Upper lobe of left lung (tissue), 6 donors: ENCODE measurements at places on chromosomes 12 and 14.

- no peak for DNase-seq
These were observed 44.7 kb downstream of the TCHP start for GRCh38 chr12:109944561-109945359.

GRCh38 chr14:66288511-66288910 lies 197.7 kb upstream of the CCDC196 start:
- no peak for DNase-seq

GRCh38 chr12:100932571-100932970 lies 138.0 kb downstream of the ANO4 start:
- DNase-seq, result no peak

DNA sequence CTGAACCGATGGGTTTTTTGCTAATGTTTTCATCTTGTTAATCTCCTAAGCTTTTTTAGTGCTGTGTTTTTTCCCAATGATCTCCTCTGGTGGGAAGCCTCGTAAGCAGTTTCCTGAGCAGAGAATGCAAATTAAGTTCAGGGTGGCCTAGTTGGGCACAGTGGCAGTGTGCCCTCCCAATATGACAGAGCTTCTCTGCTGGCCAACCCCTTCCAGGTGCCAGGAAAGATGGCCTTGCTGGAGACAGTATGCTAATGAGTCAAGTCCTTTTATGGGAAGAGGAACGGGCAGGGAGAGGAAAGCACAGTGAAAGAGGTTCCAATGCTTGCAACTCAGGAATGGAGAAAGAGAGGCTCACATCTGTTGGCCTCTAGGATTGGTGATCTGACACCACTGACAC lies 115.8 kb downstream of the GCH1 start:
- no peak for DNase-seq

DNA sequence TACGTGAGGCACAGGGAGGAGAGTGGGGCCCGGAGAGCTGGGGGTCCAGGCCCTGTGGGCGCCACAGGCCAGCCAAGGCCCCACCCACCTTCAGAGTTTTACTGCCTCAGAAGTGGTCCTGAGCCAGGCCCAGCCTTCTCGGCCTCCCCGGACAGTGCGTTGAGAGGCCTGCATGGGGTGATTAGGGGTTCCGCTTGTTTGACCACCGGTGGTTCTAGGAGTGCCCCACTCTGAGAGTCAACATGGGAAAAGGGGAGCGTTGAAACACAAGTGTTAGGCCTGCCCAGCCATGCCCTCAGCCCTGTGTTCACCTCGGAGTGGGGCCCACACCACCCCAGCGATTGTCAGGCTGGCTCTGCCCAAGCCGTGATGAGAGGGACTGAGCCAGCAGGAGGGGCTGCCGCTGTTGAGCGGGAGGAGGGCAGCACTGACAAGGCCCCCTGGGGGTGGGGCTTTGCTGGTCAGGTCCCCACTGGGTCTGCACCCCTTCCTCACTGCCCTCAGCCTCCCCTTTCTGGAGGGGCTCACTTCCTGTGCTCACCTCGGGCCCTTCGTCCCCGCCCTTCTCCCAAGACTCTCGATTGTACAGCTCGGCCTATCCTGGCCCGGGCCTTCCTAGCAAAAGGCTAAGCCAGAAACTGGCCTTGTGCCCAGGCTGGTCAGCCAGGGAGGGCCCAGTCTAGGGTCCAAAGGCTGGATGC lies 4.8 kb downstream of the CKB start:
- no peak for DNase-seq

GRCh38 chr12:27032679-27033078 lies 10.3 kb downstream of the MED21 start:
- no peak for DNase-seq
